ENCODE measurements at places on chromosomes 13 and 19.

- no peak for DNase-seq
These were observed 1.4 kb downstream of the WDFY2 start for GRCh38 chr13:51585696-51586095.

DNA sequence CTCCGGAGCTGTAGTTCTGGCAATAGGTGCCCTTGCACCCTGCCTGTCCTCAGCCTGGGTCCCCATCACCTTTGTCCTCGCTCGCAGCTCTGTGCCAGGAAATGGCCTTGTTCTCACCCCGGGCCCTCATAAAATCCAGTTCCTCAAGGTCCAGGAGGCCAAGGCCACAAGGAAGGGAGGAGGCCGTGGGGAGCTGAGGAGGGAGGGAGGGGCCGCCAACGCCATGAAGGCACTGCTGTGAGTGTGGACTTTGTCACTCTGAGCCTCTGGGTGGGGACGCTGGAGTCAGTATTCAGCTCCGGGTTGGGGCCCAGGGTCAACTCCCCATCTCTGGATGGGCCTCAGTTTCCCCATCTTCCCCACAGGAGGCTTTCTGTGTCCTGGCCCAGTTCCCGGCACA lies 9.2 kb upstream of the GNA11 start:
- DNase-seq: no peak

DNA sequence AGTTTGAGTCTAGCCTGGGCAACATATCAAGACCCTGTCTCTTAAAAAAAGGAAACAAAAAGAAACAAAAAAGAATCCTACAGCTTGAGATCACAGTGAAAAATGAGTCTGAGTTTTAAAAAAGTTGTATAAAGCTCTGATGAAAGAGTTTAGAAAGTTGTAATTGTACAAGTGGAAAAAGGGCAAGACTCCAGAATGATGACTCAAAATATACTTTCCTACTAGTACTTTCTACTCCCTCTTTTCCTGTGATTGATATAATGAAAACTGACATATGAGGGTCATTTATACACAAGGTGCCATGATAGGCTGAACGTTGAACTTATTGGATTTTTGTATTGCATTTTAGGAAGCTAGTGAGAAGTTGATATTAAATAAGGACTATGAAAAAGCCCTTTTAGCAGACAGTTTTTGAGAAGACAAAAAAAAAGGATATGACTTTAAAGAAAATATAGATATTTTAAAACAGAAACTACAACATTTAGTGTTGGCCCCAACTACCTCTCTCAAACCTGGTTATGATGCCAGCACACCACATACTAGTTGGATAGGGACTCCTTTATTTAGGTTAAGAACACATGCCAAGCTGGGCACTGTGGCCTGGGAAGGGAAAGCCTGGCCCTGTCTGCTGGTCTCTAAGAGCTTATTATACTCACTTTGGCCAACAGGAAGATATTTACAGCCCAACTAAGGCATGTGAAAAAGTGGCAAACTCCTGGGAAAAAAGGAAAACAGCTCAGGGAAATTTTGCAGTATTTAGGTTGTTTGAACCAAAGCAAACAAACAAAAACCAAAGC lies 116.6 kb downstream of the KL start:
- DNase-seq: no peak

DNA sequence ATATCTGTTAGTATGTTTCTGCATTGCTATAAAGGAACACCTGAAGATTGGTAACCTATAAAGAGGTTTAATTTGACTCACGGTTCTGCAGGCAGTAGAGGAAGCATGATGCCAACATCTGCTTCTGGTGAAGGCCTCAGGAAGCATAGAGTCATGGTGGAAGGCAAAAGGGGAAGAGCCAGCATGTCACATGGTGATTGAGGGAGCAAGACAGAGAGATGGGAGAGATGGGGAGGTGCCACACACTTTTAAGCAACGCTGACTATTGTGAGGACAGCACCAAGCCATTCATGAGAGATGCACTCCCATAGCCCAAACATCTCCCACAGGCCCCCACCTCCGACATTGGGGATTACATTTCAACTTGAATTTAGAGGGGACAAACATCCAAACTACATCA lies 32.8 kb downstream of the COG6 start:
- no peak for DNase-seq

DNA sequence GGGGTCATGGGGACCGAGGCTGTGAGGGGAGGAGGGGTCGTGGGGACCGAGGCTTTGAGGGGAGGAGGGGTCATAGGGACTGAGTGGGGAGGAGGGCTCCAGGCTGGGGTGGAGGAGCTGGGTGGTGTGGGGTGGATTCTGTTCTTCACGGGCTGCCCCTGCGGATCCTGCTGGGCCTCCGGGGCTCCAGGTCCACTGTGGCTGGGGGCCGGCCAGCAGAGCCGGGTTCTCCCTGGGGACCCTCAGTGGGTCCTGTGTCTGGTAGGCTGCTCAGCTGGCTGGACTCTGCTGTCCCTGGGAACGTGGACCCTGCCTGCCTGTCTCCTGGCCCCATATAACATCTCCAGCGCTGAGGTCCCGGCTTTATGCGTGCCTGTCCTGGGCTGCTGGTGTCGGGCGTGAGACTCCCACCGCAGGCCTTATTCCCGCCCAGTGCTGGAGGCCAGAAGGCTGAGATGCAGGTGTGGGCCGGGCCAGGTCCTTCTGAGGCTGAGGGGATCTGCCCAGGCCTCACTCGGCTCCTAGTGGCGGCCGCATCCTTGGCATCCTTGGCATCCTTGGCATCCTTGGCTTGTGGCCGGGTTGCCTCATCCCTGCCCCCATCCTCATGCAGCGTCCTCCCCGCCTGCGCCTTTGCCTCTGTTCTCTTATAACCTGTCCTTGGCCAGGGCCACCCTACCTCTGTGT lies 19.8 kb upstream of the GNA15 start:
- no peak for DNase-seq

DNA sequence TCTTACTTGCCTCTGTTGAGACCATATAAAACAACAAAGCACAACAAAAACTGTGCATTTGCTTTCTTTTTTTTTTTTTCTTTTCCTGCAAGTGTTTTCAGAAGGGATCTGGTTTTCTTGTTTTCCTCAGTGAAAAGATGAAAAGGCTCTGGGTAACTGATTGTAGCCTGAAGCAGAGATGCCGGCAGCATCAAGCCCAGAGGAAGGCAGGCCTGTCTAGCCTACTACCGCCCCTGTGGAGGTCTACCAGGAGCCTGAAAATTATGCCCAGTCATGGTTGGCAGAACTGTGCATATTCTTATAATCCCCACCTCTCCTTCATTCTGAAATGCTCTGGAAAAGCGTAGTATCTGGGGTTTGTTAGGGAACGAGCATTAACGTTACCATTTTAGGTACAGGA lies 32.6 kb upstream of the MEDAG start:
- DNase-seq: no peak

GRCh38 chr19:29259867-29260281 lies 46.9 kb upstream of the UQCRFS1 start:
- no peak for DNase-seq

- no peak for DNase-seq
These were observed 1.9 kb downstream of the OCEL1 start for GRCh38 chr19:17227798-17228367.

DNA sequence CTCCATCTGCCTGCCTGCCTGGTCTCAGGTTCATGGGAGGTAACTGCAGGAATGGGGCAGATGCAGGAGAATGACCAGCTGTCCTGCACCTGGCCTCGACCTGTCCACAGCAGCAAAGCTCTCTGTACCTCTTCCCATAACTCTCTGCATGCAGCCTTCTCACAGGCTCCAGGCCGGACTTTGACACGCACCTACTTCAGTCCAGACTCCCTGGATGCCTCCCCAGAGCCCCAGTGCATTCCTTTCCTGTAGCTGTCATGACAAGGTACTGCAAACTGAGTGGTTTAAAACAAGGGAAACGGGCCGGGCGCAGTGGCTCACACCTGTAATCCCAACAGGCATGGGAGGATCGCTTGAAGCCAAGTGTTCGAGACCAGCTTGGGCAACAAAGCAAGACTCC lies 3.3 kb downstream of the NANOS2 start:
- DNase-seq: no peak

GRCh38 chr19:900302-901111 lies 7.2 kb downstream of the RNU6-9 start:
- DNase-seq: no peak

DNA sequence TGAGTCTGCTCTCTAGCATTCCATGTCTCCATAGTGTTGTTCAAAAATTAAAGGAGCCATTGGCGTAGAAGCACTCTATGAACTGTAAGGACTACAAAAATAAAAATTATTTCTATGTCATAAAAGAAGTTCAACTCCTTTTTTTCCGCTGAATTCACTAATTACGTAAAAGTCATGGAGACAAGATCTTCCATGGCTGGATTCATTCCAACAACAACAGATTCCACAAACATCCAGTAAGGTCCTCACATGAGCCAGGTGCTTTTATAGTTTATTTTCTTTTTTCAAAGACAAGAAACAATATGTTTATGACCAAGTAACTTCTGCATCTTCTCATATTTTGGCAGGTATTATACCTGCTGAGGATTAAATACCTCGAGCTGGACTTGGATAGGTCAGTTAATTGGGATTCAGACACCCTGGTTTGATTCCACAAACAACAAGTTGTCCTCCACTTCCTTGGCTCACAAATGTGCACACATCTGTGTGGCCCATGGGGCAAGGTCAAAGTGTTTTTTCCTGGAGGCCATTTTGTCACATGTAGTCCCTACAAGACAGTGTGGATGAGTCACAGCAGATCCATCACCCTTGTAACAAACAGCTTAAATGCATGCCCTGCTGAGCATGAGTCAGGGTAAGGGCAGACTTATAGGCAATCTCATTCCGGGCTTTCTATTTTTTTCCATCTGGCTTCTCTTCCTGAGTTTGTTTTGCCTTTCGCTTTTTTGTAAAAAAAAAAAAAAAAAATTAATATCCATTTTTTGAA lies 475.6 kb downstream of the COG6 start:
- DNase-seq: no peak

DNA sequence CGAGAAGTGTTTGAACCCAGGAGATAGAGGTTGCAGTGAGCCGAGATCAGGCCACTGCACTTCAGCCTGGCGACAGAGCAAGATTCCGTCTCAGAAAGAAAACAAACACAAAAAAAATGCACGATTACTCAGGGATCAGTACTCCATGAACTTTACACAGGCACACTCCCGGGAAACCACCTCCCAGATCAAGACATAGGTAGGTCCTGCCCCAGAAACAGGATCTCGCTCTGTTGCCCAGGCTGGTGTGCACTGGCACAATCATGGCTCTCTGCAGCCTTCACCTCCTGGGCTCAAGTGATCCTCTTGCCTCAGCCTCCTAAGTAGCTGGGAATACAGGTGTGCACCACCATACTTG lies 11.2 kb downstream of the VASP start:
- no peak for DNase-seq

Data from stimulated activated CD4-positive, alpha-beta T cell treated with anti-CD3 and anti-CD28 coated beads, Interleukin-2, amount 100 ng/mL, for 24 hours (primary cell).